Inflammatory macrophage (primary cell): ENCODE measurements at places on chromosomes 2 and 18.

DNA sequence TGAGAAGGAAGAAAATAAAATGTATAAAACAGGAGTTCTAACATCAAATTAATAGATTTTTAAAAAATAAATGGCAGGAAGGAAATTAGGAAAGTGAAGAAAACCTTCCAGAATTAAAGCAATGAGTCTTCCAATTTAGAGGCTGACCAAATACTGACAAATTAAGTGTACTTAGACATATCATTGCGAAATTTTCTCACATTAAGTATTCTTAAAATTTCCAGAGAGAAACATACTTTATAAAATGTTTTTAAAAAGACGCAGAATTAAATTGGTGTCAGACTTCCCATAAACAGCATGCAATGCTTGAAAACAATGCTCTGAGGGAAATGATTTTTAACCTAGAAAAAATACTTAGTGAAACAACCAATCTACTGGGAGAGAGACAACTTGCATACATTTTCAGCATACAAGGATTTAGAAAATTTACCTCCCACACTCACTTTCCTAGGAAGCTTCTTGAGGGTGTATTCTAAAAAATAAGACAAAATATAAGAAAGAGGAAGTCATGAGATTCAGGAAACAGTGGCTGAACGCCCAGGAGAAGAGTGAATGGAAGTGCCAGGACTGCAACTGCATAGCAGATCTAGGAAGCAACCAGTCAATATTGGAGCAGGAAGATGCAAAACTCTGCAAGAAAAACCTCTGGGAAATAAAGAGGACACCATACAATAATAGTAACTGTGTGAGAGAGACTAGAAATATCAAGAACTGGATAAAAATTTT is 339.9 kb downstream of the ADCYAP1 start:
- no peak for DNase-seq

GRCh38 chr18:33010149-33010548 is 237.3 kb upstream of the KLHL14 start:
- no peak for DNase-seq

- peak; percentile 66 for DNase-seq
Measured at GRCh38 chr2:11004199-11004598, 92.5 kb downstream of the KCNF1 start.

GRCh38 chr2:20071397-20072383 is 20.3 kb upstream of the LAPTM4A start:
- no peak for DNase-seq

DNA sequence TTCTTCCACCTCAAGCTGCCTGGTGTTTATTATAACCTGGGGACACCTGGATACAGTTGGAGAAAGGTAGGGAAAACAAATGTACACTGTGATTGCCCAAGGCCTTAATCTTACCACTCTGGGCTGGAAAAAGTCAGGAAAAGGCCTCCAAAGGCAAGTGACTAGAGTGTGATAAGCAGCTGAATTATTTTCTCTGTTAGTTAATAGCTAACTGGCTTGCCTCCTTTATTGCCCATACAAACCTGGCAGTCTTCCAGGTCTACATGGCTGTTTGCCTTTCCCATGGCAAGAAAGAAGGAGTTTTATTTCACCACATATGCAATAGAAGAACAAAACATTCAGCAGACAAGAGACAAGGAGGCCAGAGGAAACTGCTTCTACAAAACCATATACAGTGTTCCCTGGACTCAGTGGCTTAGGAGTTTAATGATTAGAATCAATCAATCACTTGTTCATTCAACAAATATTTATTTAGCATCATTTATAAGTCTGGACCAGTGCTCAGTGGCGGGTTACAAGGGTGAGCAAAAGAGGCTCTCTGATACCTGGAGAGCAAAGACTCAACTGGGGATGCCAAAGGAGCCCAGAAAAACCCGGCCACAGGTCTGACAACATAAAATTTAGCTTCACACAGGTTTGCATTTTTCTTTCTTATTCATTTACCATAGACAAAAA is 27.5 kb upstream of the SUCLG1 start:
- DNase-seq = no peak

DNA sequence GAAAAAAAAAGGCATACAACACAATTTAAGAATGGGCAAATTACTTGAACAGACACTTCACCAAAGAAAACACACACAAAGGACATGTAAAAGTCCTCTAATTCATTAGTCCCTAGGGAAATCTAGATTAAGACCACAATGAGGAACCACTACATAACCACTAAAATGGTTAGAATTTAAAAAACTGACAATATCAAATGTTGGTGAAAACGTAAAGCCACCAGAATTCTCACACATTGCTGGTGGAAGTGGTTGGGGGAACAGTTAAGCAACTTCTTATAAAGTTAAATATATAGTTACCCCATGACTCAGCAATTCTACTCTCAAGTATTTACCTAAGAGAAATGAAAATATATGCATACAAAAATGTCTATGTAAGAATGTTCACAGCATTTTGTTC is 11.8 kb downstream of the RTN4 start:
- no peak for DNase-seq

- DNase-seq = no peak
Measured at GRCh38 chr2:38748943-38749804, 2.0 kb downstream of the SRSF7 start.

GRCh38 chr2:129276978-129277584 is 702.4 kb upstream of the RAB6C start:
- DNase-seq = no peak

DNA sequence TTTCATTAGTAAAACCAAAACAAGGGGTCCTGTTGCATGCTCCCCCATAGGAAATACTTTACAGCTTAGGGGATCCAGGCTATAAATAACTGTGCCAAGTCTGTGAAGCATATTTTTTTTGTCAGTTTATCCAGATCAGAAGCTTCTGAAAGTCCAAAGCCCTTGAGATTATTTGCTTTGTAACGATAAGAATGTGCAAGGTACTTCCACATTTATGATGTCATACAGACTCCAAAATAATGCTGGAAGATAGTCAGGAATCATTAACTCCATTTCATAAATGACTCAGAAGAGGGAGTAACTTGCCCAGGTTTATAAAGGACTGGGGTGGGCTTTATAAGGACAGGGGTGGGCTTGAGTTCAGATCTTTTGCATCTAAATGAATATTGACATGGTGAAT is 29.3 kb downstream of the RDH14 start:
- DNase-seq = no peak

DNA sequence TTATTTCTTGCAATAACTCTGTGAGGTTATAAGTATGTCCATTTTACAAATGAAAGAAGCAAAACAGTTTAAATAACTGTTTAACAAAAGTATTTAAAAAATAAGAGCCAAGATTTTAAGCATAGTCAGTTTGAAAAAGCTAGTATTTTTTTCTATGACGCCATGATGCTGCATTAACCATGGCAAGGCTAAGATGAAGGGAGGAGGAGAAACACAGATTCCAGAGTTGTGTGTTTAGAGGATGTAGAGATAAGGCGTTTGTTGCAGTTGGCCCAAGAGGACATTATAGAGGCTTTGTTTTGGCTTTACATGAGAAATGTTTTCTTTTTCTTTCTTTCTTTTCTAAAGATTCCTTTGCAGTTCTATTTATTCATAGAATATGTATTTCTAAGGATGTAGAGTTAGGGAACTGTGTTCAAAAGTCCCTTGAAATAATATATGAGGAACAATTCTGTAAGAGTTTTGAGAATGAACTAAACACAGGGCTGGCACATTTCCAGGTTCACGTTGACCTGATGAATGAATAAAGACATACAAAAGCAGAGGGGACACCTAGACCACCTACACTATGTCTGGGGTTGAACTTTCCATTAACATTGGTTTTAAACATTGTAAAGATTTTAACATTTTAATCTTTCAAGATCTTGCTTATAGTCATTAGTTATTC is 244.2 kb downstream of the KCNS3 start:
- no peak for DNase-seq

GRCh38 chr2:128473175-128474035 is 154.7 kb upstream of the HS6ST1 start:
- DNase-seq = peak; percentile 62

- no peak for DNase-seq
Measured at GRCh38 chr2:207920321-207920720, 105.0 kb downstream of the PLEKHM3 start.

- no peak for DNase-seq
Measured at GRCh38 chr2:135245071-135245470, 193.0 kb downstream of the RAB3GAP1 start.

GRCh38 chr18:39058386-39059000 is 1492.9 kb upstream of the CELF4 start:
- DNase-seq = no peak

- peak; percentile 97 for DNase-seq
Measured at GRCh38 chr2:144414324-144414845, 105.5 kb downstream of the ZEB2 start.

DNA sequence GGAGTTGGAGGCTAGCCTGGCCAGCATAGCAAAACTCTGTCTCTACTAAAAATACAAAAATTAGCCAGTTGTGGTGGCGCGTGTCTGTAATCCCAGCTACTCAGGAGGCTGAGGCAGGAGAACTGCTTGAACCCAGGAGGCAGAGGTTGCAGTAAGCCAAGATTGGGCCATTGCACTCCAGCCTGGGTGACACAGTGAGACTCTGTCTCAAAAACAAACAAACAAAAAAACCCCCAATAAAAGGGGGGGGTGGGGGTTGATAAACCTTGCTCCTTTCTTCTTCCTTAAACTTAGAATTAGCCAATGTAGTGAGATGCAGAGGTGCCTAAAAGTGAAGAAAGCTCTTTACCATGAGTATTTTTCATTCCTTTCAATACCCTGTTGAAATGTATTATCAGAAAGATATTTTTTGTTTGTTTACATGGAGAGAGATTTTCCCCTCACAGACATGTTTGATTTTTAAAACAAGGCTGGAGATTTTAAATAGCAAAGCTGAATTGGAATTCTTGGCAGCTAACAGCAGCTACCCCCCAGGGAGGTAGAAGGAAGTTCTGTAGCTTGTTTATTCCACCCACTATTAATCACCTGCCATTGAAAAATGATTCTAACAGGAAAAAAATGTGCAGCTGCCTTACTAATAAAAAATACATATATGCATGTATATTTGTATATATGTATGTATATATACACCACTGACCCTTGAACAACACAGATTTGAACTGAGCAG is 48.6 kb downstream of the GYPC start:
- DNase-seq = no peak

GRCh38 chr2:3338340-3338739 is 39.3 kb downstream of the EIPR1 start:
- no peak for DNase-seq

DNA sequence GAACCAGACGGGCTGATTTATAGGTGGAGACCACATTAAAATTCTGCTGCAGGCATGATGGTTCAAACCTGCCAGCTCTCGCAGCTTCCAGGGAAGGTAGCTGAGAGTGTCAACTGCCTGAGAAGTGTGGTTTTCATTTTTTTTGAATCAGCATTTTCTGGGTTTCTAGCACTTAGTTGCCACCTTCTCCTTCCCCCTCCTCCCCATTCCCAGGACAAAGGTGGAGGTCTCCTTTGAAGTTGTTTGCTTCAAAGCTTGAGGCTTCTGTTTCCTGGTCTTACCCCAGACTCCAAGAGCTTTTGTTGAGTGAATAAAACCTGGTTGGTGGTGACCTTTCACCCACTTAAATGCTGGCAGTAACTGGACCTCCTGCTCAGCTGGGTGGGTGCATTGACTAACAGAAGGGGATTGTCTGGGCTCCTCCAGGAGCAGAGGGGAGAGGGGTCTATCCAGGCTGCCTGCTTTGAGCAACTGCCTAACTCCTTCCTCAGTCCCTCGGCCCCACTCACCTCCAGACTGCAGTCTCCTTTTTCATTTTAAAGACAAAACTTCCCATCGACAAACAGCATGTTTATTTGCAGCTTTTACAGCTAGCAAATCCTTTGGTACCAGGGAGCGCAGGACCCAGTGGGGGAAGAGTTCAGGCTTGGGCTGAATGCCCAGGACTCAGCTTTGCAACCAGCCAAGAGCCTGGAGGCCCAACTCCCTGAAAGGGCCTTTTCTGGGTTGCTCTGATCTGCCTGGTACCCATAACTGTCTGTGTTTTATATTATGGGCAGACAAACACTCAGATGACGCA is 3.5 kb downstream of the RHOB start:
- DNase-seq = no peak

GRCh38 chr18:7273301-7273921 is 42.5 kb downstream of the LRRC30 start:
- DNase-seq = peak; percentile 96

DNA sequence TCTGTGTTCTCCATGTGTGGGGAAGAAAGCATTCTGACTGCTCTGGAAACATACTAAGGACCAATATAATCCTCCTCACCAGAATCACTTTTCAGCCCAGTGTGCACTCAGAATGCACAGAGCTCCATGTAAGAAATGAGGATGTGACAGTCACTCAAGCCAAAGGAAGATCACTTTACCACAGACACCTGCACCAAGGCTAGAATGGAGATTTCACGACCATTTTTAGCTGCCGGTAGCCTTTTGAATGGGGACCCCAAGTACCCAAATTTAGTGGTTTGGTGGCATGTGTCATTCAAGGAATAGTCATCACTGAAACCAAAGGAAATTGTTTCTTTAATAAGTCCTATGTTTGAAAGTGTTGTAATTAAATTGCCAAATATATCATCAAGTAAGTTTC is 613.2 kb upstream of the ACVR2A start:
- DNase-seq = no peak

DNA sequence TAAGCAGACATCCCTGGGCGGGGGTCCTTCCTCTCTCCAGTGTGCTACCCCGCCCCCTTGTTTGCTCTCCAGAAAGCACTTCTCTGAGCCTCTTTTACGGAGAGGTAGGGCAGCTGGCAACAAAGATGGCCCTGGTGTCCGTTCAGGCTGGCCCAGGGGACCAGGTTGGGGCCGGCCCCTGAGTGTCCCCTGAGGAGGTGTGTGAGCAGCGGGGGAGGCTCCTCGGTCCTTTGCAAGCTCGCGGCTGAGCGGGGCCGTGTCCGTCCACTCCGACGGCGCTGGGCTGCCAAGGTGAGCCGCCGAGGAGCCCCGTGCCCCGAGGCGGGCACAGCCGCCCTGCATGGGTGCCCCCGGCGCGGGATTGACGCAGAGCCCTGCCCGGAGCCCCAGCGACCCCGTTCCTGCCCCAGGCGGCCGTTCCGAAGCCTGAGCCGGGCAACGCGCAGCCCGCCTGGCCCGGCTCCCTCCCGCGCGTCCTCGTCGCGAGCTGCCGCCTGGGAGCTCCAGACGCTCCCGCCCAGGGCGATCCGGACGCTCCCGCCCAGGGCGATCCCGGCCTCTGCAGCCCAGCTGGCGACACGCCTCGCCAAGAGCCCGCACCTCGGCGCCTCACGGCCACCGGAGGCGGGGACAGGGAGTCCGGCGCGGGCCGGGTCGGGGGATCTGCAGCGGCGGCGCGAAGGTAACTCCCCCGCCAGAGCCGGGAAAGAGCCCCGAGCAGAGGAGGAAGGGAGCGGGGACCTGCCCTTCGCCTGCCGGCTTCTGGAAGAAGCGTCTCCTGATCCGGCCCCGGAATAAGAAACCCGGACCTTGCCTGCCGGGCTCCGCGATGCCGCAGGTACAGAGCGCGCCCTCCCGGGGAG is at the start of gene PROKR1:
Gene PROKR1 (plus strand): TSS at position 569 of the 863 bp plus-strand sequence. CDS start 2,243 bp downstream, outside the sequence.
- peak; percentile 21 for DNase-seq

GRCh38 chr2:180690611-180691010 is 289.8 kb upstream of the UBE2E3 start:
- no peak for DNase-seq

DNA sequence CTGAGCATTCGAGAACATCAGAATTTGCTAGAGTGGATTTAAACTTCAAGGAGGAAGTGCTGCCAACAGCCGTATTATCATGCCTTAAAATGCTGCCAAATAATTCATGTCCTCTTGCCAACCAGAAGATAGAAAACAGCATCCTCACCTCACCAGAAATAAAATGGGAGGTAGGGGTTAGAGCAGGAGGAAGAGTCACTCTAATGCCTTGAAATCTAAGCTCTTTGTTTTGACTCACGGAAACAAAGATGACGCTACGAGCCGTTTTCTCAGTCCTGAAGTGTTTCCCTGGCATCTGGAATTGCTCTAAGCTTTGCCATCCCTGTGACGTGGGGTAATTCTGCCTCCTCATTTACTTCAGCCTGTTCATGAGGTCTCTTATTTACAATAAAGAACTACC is 97.1 kb downstream of the PRPF40A start:
- DNase-seq = no peak
